ENCODE measurements at places on chromosomes 16 and 17. TPM values are rescaled to one million over a fixed set of nuclear protein-coding genes. Genes with fewer than 3 reads are reported as not detected.
A peak's percentile ranks its signal among the peaks of the same experiment; 100 is the strongest.

DNA sequence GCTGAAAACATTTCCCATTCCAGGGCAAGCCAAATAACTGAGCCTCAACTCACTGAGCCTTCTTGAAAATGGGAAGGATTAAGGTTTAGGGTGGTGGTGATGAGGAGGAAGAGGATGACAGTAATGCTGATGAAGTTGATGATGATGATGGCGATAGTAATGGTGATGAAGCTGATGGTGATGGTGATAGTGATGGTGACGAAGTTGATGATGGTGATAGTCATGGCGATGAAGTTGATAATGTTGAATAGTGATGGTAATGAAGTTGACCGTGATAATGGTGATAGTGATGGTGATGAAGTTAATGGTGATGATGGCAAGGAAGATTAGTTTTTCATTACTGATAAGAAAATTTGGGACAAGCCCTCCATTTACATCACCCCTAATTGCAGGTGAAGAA, 285.8 kb upstream of the DYNLRB2 start:
- peaks cover 11% of the 10 kb centered on the region for H3K27me3 ChIP-seq
- DNase-seq, result no peak
- no peaks in the 10 kb centered on the region for H3K4me1 ChIP-seq
- H3K36me3 ChIP-seq, result no peaks in the 10 kb centered on the region
- no peak overlapping the region for H3K4me3 ChIP-seq

DNA sequence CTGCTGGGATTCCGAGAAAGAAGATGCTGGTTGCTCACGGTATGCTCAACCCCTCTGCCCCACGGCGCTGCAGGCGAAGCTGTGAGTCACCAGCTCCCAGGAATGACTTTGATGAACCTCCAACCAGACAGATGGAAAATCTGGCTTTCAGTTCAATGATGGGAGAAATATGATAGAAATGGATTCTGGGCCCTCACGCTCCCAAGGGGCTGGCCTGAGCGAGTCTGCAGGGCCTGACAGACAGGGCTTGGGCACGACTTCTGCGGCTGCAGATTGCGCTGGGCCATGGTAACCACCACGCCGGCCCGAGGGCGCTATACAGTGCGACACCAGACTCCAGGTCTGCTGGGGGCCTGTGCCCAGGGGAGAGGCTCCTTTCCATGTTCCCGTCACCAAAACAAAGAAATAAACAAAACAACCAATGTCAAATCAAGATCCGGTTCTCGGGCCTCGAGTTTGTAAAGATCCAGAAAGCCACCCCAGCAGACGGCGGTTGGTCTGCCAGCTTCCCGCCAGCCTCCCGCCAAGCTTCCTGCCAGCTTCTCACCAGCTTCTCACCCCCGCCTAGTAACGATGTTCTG, 11.1 kb upstream of the ABR start:
- no peak overlapping the region for H3K4me3 ChIP-seq
- H3K36me3 ChIP-seq, result no peaks in the 10 kb centered on the region

- H3K36me3 ChIP-seq, result peaks cover 10% of the 10 kb centered on the region
- H3K27me3 ChIP-seq, result no peaks in the 10 kb centered on the region
- DNase-seq, result no peak
- H3K4me3 ChIP-seq, result no peak overlapping the region
Measured at GRCh38 chr16:22235839-22236745, 30.0 kb downstream of the EEF2K start.

DNA sequence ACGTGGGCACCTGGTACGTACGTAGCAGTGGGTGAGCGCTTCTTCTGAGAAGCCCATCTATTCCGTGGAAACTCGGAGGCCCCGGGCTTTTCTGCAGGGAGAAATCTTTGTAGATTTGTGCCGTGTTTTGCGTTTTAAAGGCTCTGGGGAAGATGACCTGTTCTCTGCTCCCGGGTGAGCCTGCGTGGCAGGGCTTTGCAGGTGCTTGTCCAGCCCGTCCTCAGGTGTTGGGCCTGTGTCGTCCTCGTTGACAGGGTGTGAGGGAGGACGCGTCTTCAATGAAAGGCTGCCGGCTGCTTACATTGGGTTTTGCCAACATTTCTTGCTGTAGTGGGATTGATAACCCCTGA, 87.5 kb upstream of the ZNF750 start:
- H3K27me3 ChIP-seq, result no peaks in the 10 kb centered on the region
- H3K36me3 ChIP-seq, result peaks cover 32% of the 10 kb centered on the region
- H3K4me1 ChIP-seq, result peaks cover 14% of the 10 kb centered on the region
- H3K4me3 ChIP-seq, result no peak overlapping the region
- H3K27ac ChIP-seq, result no peak overlapping the region
- no peak for DNase-seq

DNA sequence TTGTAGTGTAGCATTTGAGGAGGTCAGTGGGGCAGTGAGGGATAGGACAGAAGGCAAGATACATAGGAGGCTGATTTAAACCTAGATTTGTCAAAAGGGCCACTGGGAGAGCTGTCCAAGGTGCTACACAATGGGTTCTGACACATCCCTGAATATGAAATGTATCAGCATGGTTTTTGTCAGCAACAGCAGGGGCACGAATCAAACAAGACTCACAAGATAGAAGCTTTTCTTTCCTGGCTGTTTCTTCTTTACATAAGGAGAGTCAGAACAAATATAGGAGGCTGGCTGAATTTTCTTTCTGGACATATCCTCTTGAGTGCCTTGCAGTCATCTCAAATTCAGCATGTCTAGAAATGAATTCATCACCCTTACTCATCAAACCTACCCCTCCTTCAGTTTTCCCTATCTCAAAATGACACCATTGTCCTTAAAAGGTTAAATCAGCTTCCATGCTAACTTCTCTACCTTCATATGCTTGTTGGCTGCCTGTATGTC, 130.5 kb downstream of the NPIPB5 start:
- H3K27me3 ChIP-seq, result no peaks in the 10 kb centered on the region
- H3K4me1 ChIP-seq, result no peaks in the 10 kb centered on the region
- H3K27ac ChIP-seq, result no peak overlapping the region
- peak; percentile 41 for DNase-seq
- no peak overlapping the region for H3K4me3 ChIP-seq

DNA sequence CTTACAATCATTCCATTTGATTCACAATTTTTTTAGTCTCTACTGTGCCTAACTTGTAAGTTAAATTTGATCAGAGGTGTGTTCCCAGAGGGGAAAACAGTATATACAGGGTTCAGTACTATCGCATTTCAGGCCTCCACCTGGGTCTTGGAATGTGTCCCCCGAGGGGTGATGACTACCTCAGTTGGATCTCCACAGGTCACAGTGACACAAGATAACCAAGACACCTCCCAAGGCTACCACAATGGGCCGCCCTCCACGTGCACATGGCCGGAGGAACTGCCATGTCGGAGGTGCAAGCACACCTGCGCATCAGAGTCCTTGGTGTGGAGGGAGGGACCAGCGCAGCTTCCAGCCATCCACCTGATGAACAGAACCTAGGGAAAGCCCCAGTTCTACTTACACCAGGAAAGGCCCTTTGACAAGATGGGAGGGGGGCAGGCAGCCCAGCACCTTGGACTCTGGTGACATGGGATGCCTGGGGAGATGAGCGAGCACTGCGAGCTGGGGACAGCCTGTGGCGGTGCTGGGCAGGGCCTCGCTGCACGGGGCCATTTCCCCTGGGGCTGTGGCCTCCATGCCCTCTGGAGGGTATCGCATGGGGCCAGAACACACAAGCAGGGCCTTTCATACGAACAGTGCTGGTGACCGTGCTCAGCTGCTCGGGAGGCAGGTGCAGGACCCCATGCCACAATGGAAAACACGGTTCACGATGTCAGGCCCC, 33.9 kb downstream of the PDIA2 start:
- peaks cover 2% of the 10 kb centered on the region for H3K27me3 ChIP-seq
- no peak overlapping the region for H3K4me3 ChIP-seq
- no peaks in the 10 kb centered on the region for H3K4me1 ChIP-seq
- H3K36me3 ChIP-seq, result 0 out of 2 replicates have a peak, but pooled peaks cover 6% of the 10 kb centered on the region
- DNase-seq, result no peak

DNA sequence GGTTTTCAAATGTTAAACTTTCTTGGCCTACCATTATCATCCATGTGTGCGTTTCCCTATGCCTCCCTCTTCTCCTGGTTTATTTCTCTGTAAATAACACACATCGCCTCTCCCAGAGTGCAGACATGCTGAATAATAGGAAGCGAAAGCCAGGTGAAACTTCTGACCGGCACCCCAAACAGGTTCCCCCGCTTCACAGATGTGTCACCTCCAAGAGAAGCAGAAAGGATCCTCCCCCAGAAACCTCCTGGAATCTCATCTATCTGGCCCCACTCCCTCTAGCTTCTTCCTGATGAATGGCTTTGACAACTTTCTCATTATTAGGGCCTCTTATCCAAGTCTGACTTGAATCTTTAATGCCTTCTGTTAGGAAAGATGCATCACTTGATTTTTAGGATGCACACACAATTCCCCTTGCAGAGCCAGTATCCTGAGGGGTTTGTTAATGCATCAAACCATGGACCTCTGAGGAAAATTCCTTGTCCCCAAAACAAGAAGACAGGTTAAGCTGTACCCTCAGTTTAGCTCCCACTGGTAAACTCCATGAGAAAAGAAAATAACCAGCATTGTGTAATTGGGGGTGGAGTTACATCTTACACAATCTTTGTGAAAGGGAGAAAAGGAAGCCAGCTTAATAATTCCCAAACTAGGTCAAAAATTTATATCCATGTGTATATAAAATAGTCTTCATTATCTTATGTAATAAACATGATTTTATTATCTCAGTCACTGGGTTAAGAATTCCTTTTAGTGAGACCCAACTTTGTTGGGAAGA, 20.1 kb upstream of the HYDIN start:
- H3K4me1 ChIP-seq, result no peaks in the 10 kb centered on the region
- no peak overlapping the region for H3K4me3 ChIP-seq
- peaks cover 10% of the 10 kb centered on the region for H3K27me3 ChIP-seq

DNA sequence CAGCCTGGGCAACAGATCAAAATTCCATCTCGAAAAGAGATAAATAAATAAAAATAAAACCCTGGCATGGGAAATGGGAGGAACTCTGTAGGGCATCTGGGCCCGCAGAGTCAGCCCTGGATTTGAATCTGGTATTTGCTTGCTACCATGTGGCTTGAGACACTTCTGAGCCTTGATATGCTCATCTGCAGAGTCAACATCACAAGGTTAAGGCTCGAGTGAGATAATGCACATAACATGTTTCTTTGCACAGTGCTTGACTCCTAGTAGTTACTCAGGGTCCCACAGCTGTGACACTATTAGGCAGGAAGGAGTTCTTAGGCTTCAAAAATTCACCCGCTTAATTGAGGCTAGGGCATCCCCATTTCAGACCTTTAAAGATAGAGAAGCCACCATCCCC, 21.3 kb downstream of the CDK5RAP3 start:
- no peak overlapping the region for H3K27ac ChIP-seq
- DNase-seq, result no peak
- peaks cover 7% of the 10 kb centered on the region for H3K4me1 ChIP-seq
- no peaks in the 10 kb centered on the region for H3K36me3 ChIP-seq

DNA sequence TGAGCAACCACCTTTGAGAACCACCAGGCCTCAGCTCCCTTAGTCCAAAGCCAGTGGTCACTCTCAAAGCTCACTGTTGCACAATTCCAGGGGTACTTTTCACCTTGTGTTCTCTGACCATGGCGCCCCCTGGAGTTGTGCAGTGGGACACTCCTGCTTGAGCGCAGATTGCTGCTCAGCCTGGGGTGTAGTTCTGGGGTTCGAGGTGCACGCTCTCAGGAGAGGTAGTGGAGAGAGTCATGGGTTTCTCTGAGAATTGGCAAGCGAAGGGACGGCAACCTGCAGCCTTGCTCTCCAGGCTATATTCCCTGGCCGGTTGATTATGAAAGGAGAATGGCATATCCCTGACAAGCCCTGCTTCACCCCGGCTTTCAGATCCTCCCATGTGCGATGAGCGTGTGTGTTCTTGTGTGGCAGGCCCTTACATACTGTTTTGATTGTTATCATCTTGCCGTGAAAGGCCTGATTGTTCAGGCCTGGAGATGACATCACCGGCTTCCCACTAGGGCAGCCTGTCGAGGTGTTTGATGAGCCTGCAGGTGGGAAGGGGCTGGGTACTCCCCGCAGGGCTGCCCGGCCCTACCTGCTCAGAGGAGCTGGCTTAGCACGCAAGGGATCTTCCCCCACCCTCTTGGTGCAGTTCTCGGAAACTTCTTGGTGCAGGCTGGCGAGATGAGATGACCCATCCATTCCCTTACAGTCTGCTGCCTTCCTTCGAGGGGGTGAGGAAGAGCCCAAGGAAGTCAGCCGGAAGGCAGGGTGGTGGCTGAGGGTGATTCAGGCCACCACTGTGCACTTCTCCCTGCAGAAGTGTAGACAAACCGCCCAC, 431.2 kb downstream of the SLC39A11 start:
- no peak overlapping the region for H3K4me3 ChIP-seq
- no peaks in the 10 kb centered on the region for H3K27me3 ChIP-seq
- H3K4me1 ChIP-seq, result peaks cover 15% of the 10 kb centered on the region
- H3K27ac ChIP-seq, result no peak overlapping the region

DNA sequence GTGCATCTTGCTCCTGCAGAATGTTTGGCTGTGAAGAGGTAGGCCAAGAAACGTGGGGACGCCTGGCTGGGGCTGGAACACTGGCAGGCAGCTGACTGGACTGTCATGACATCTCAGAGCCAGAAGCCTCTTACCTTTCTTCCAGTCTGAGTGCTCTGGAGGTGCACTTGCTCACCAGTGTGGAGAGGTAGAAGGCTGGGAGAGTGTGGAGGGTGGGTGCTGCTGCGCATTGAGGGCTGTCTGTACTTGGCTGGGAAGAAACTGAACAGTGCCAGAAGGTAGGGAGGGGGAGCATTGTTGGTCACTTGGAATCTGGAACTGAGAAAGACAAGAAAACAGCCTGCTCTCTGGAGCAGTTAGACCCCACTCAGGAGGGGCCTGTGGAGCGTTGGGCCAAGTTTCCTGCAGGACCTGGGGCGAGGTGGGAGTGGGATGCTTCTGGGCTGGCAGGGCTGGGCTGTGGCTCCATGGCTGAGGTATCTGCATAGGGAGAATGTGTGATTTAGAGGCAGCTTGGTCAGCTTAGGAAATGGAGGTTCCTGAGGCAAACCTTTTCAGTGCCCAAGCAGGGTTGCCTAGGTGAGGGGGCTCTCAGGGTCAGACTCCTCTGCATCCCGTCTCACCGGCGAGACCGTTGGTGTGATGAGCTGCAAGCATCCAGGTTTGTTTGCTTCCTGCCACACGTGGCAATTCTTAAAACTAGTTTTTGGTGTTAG, 55.1 kb downstream of the KSR1 start:
- H3K4me3 ChIP-seq, result no peak overlapping the region
- H3K27me3 ChIP-seq, result peaks cover 2% of the 10 kb centered on the region
- no peak for DNase-seq
- H3K36me3 ChIP-seq, result no peaks in the 10 kb centered on the region

DNA sequence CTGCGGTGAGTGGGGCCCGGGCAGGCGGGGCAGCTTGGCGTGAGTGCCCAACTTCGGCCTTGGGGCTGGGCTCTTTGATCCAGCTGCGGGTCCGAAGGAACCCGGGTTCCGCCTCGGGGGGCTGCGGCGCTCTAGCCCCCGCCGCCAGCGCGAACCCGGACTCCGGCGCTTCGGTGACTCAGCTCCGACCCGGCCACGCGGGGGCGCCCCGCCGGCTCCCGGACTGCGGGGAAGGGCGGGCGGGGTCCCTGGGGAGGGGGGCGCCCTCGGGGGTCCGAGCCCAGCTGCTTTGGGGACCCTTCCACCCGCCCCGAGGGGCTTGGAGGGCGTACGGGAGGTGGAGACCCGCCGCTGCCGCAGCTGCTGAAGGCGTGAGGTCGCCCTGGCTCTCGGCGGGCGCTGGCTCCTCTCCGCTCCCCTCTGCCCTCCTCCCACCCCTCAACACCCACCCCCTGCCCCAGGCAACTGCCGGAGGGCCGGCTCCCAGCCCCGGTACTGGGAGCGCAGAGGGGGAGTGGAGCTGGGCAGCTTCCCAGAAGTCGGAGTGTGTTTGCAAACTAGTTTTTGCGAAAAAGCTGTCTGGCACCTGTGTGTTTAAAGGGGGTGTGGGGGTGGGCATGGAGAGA, 516 bp downstream of the CPNE2 start:
- no peaks in the 10 kb centered on the region for H3K36me3 ChIP-seq
- H3K27me3 ChIP-seq, result no peaks in the 10 kb centered on the region
- peak overlapping the region; percentile 85 for H3K4me3 ChIP-seq
- no peak for DNase-seq
- peaks cover 12% of the 10 kb centered on the region for H3K4me1 ChIP-seq

Gene GNG13
- total RNA-seq, result not detected

Gene KRTAP2-3
- total RNA-seq, result 30.6 TPM

Gene YBX2
- total RNA-seq, result not detected

Data from HFFc6 (cell line).